Progenitor cell of endocrine pancreas (in vitro differentiated cells): ENCODE measurements at places on chromosomes 5 and 9.

DNA sequence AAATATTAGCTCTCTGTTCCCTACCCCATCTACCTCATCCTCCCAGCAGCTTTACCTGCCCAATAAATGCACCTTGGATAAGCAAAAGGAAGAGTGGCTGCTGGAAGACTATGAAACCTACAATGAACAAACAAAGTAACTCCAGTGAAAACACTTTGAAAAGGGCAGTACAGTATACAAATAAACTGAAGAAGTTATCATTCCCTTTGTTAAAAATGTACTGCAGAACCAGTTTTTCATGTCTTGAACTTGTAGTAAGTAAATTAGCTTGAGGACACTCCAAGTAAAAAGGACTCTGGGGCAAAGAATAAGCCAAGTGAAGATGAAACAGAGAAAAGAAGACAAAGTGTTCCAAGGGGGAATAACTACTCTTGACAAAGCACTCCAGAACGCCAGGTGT lies 457.1 kb downstream of the DTWD2 start:
- no peak for DNase-seq

DNA sequence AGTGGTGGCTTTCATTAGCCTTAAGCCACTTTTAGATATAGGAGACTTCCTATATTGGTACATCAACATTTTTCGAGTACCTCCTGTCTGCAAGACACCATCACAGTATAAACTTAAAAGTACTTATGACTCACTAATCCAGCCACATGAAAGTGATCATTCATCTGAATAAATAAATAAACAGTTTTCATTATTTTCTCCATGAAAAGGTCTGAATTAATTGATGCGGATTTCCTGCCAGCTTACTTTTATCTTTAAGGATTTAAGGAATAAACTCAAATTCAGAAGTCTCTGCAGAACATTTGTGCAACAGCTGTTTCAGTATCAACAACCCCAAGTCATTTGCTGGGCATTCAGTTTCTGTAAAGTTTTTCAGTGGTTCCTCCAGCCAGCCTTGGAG lies 4.0 kb downstream of the SAP30L start:
- DNase-seq: no peak

DNA sequence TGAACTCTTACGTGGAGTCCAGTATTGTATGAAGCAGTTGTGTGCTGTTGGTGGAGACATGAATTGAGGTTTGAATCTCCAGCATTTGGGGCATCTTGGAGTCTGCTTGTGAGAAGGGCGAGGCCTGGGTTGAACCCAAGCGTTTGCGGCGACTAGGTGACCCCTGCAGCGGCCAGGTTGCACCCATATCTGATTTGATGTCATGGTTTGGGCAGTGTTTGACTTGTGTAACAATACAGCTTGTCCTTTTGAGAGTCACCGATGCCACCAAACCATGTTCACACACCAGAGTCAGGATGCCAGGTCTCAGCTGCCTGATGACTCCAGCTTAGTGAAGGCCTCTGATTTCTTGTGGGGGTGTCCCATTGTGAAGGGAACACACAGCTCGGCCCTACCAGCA lies 2.1 kb downstream of the TRAF2 start:
- no peak for DNase-seq

- DNase-seq: no peak
Observed at GRCh38 chr9:35180801-35181200, 19.0 kb downstream of the UNC13B start.

DNA sequence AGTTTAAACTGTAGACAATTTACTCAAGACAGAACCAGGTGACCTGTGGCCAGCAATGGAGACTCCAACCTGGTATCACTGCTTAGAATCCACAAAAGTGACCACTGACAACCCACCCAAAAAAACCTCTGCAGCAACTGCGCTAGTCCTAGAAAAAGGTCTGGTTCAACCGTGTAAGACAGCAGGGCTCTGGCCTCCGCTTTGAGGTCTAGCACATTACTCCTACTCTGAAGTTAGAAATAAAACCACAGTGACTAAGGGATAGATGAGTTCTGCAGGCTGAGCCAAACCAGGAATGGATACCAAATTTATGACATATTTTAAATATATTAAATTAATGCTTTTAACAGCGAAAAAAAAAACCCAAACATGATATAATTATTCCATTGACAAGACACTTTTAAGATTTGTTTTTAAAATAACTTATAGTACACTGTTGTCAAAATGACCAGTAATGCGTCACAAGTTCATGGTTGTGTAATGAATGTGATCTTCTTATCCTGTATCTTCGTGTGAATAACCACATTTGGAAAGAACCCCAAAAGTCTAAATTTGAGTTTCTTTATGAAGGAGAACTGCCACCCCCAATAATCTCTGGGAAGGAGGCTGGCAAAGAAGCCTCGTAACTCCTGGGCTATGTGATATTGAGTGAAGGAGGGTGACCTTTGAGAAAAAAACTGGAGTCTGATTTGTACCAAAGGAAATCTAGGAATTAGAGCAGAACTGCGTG lies 101.9 kb upstream of the SLC44A1 start:
- DNase-seq: no peak

DNA sequence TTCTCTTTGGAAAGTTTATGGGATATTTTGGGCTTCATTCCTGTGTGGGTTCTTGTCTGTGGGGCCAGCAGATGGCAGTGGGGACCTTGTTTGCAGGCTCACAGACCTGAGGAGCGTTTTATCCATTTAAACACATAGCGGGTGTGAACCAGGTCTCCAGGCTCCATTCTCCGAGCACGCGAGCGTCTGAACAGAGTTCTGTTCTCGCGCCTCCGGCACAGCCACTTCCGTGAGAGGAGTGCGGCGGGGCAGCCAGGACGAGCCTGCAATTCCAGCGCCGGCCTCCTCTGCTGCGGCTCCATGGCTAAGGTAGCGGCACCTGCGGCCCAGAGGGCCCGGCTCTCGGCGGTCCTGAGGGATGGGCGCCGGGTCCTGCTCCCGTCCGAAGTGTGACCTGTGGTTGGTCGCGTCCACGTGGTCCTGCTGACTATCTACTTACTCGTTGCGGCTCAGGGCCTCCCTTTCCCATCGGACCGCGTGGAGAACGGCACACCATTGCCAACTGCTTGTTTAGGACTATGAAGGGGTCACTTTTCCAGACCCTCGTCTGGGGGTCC lies 7.3 kb downstream of the NRARP start:
- no peak for DNase-seq

GRCh38 chr5:165673499-165673898 lies 2168.1 kb downstream of the MAT2B start:
- no peak for DNase-seq

DNA sequence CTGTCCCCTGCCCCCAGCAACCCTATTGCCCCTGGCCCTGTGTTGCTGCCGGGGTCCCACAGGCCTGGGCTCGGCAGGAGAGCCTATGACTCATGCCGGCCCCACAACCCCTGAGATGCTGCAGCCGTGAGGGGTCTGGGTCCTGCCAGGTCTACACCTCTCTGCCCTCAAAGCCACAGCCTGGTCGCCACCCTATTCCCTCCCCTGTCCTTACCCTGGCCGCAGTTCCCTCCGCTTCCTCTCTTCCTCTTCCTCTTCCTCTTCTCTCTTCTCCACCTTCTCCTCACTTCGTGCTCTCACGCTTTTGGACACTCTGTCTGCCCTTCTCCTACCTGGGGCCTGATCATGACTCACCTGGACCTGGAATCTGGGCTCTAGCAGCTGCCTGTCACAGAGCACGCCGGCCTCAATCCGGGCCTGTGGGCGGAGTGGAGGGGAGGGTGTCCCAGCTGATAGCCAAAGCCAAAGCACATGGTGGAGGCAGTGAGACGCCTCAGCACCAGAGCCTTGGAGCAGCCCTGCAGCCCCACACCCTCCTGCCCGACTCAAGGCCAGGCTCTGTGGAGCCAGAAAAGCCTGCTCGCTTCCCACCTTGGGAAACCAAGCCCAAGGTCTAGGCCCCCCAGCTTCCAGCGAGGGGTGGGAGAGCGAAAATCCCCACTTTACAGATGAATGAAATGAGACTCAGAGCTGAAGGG lies 26.8 kb upstream of the CSF1R start:
- DNase-seq: peak; percentile 10

DNA sequence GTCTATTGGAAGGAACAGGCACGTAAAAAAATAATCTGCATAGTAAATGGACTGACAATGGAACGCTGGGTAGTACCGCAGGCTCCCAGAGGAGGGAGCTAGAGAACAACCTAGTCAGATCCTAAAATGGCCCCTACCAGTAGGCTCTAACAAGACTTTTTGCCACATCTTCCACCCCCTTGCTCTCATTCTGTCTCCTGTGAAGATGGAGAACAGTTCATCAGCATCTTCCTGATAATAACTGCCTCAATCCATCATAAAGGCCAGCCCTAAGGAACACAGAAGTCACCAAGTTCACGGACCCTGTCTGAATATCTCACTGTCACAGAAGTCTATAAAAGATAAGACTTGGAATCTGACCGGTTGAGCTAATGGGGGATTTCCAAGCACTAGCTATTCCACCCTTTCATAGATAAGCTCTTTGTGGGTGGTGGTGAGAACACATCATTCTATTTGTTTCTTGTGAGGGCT lies 133.4 kb downstream of the SLC1A3 start:
- peak; percentile 56 for DNase-seq

GRCh38 chr5:151469992-151470391 lies 22.6 kb downstream of the SLC36A1 start:
- DNase-seq: no peak

DNA sequence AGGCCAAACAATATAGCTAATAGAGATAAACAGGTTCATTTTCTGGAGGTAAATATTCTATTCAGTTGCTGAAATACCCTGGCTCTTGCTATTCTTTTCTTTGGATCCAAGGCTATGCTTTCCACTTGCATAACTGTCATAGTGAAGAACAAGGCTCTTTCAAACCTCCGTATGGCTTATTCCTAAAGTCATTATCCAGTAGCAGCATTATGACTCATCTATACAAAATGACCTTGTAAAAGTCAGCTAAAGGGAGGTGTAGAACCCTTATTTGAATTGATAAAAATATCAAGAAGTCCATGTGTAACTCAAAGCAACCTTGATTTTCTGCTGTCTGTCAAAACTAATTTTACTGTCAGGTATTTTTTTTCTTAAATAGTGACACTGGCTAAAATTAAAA lies 447.8 kb downstream of the PLK2 start:
- no peak for DNase-seq

DNA sequence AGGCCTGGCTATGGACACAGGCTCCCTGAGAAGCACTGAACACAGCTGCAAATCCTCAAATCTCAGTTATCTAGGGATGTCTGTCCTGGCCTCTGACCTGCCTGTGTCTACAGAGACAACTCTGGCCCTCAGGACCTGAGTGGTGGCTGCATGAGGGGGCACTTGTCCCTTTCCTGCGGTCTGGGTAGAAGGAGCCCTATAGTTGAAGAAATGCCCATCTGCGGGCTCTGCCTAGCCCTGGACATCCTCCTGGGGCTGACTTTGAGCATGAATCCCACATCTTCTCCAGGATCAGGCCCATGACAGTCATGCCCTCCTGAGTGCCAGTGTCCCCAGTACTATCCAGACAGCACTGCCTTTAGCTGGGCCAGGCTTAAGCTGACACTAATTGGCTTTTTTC lies 10.0 kb downstream of the DNAJB5 start:
- DNase-seq: no peak

DNA sequence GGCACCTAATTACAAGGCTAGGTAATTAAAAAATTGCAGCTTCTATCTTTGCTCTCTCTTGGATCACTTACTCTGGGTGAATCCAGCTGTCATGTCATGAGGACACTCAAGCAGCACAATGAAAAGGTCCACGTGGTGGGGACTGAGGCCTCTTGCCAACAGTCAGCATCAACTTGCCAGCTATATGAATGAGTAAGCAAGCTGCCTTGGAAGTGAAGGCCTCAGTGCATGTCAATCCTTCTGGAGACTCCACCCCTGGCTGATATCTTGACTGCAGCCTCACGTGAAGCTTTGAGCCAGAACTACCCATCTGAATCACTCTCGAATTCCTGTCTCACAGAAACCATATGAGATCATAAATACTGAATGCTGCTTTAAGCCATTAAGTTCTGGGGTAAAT lies 140.5 kb downstream of the SNX18 start:
- no peak for DNase-seq

DNA sequence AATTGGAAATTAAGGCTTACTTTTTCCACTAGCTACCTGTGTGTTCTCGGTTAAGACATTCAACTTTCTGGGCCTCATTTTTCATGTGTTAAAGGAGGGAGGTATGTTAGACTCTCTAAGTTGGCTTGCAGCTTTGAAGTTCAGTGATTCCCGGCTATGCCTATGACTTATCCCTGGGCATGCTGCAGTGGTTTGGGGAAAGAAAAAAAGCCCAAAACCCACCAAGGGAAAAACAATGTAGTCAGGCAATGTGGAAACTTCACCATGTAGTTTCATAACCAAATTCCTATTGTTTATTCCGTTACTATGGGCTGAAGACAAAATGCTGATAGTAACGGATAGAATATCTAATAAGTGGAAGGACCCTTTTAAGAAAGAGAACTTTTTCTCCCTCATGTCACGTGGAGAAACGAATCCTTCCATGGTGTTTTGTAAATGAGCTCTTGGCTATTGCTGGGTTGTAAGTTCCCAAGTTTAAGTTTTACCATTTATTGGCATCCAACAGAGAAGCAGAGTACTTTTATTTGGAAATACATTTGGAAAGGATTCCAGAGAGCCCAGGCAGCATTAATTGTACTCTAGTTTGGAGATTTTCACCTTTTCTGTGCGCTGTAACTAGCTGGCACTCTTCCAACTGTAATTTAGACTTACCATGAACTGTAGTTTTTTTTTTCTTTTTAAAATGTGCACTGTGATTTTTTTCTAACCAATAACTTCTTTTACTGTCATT lies 84.9 kb upstream of the MPDZ start:
- DNase-seq: no peak

DNA sequence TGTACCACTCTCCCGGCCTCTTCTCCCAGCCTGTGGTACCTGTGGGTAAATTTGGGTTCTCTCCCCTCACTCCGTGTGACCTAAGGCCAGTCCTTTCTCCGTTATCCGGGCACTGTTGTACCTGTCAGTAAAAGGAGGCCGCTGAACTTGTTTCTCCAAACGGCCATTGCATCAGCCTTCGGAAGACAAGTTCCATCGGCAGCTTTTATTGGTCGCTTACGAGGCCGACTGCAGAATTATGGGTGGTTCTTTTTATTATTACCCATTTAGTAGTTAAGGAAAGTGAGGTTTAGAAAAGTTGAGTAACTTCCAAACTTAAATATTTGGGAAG lies 558 bp downstream of the GRPEL2 start:
- DNase-seq: no peak

DNA sequence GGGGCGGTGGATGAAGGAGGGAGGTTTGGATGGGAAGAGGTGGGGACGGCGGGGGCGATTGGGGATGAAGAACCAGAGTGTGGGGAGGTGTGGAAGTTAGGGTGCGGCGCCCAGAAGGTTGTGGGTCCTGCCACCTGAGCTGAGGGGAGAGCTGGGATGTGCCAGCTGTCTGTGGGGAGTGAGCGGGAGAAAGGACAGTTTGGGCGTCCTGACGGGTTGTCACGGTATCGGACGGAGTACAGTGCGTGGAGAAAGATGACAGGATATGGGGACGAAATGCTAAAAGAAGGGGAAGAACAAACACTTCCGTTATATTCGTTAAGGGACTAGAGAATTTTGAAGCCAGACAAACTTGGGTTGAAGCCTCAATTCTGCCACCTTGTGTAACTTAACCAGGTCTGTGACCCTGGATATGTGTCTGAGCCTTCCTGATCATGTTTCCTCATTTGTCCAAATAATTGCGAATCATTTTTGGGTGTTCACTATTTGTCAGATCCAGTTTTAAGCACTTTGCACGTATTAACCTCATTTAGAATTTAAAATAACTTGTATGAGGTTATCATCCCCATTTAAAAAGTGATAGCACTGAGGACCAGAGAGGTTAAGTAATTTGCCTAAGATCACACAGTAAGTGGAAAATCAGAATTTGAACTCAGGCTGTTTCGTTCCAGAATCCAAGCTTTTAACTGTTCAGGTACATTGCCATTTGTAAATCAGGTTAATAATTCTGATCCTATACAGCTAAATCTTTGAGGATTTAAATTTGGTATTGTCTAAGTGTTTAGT lies 689 bp downstream of the CNTRL start:
- no peak for DNase-seq
